ENCODE measurements at places on chromosomes 7 and 10.

DNA sequence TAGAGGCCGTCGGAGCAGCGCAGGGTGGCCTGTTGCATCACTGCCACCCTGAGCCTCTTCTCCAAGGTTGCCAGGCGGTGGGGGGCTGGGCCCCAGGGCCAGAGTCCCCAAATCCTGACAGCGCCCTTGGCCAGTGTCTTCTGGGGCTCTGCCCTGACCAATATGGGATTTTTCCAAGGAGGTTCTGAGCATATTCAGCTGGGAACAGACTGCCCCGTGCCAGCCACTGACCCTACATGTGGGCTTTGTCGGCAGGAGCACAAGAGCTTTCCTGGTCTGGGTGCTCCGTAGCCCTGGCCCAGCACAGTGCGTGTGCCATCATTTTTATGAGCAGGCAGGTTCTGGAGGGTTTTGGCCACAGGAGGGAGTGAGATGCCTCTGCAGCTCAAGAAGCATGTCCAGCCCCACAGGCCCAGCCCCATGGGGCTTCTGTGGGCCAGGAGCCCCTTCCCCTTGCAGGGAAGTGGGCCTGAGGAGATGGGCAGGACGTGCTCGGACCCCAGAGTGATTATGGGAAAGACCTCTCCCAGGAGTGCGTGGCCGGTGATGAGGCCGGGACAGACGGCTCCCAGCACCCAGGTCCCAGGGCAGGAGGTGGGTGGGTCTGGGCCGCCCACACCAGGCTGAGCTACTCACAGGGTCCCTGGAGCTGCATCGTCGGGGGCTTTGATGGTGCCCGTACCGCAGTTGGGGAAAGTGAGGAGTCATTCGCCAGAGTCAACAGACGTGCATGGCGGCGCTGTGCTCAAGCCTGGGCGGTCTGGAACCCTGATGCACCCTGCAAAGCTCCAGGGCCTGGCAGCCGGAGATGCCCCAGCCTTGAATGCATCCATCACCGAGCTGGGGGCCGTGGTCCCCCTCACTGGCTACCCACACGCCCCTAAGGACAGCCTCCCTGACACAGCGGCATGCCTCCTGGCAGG lies 66.6 kb downstream of the PWWP2B start:
- peak; percentile 61 for DNase-seq

- peak; percentile 45 for DNase-seq
Measured at GRCh38 chr7:31933481-31933880, 136.7 kb downstream of the PDE1C start.

GRCh38 chr10:102242118-102242485 lies 790 bp upstream of the PITX3 start:
- peak; percentile 52 for DNase-seq

DNA sequence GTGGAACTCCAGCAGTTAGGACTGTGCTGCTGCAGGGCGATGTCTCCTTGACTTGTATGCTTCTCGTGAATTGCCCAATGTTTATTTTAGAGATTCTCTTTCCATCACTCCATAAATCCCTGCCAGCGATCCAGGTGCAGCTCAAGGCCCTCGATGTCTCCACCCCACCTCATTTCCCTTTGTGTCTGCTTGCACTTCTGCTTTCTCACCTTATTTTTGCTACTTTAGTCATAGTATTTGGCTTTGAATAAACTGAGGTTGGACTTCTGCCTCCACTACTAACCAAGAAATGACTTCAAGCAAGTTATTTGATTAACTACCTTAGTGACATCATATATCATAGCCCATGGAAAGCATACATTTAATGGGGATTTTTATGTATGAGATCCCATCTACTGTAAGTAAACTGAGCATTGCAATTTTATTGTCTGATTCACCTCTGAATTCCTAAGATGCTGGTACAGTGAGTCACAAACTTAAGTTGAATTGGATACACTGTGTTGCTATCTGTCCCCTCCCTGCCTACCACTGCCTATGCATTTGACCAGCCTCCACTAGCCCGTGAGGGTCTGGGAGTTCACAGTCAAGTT lies 255.8 kb downstream of the ABCA13 start:
- DNase-seq, result peak; percentile 25

- no peak for DNase-seq
Measured at GRCh38 chr7:96305915-96306314, 16.0 kb downstream of the SLC25A13 start.

GRCh38 chr10:1609648-1609970 lies 127.7 kb downstream of the ADARB2 start:
- DNase-seq, result no peak

GRCh38 chr10:99172128-99172738 lies 63.4 kb downstream of the HPSE2 start:
- DNase-seq, result peak; percentile 85

DNA sequence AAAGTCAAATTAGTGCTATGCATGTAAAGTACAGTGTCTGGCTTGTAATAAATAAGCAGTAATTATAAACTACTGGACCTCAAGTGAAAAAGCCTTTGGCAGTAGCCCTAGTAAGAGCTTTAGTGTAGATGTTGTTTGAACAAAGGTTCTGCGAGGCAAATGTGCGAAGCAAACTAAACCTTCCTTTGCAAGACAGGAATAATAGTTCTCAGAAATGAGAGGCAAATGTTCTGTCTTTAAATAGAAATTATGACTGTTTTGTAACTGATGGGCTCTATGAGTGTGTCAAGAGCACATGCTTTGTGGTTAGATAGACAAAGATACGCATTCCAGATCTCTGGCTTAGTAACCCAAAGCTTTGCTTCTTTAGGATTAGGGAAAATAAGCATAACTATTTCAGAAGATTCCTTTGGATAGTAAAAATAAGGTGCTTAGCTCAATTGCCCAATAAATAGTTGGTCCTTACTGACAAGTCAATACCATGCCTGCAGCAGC lies 169.2 kb upstream of the CDC14C start:
- DNase-seq, result no peak

DNA sequence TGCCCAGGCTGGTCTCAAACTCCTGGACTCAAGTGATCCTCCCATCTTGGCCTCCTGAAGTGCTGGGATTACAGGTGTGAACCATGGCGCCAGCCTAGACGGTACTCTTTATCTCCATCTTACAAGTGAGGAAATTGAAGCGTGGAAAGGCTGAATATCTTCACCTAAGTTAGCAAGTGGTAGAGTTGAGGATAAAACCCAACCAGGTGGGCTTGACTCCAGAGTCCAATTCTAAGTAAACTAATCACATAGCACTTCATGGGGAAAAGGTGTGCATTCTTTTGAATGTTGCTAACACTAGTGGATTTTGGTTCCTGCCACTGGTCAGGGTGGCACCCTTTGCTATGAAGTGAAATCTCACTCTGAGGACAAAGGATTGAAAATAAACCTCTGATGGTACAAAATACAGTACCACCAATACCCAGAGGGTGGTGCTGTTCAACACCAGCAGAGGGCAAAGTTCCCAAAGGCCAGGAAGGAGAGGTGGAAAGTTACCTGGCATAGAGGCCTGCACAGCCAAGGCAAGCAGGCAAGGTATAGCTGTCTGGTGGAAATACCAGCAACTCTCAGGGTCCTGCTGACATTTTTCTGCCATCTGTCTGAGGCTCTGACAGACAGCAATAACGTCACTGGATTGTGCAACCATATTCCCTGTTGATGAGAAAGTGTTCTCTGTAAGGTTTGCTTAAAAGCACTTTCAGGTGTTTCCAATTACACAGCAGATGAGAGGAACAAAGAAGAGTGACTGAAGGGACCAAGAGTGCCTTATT lies 17.6 kb downstream of the ZDHHC16 start:
- peak; percentile 79 for DNase-seq

DNA sequence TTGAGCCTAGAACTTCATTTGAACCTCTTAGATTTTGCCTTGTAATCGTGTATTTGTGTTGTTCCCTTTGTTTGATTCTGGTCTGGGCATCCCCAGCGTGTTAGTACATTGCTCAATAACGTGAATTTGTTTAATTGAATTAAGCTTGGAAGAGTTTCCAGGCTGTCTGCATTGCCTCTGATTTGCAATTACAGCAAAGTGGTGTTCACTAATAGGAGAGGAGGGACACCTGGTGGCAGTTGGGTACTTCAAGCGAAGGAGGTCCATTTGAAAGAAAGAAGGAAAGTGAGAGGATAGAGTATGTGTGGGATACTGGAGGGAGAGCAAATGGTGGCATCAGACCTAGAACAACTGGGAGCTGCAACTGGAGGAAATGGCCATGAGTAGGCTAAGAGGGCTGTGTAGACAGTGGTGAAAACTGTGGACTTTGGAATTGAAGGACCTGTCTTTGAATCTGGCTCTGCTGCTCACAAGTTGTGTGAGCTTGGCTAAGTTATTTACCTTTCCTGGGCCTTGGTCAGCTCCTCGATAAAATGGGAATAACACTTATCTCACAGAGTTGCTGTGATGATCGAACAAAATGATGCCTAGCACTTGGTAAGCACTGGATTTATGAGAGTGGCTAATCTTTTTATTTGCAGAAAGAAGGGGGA lies 15.1 kb downstream of the LSMEM1 start:
- DNase-seq, result peak; percentile 72

DNA sequence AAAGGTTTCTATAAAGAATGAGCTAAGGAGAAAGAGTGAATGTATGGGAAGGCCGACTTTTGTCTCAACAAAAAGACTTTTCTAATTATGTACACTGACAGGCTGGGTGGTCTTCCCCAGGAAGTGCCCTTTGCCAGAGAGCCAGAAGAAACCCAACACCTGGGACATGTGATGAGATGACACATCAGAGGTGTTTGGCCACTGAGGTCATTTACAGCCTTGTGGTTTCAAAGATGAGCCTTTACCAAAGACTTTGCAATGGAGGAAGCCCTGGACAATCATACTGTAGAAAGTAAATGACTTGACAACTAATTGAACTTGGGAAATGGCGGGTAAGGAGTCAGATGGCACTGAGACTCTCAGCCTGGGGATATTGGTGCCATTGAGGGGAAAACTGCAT lies 3.4 kb upstream of the NRG3 start:
- no peak for DNase-seq

DNA sequence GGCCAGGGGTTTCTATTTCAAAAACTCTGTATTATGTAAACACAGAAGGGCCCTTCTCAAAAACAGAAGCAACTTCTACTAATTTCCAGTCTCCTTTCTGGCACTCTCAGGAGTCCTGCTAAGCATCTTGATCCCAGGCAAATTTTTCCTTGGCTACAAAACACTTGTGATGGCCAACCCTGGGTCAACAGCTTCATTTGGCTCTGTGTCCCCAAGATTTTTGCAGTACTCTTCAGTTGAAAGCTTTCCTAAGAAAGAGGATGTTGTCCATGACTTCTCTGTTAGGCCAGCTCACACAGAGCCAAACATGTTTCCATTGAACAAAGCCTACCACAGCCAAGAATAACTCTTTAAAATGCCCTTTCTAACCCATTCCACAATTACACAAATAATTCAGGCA lies 99.0 kb upstream of the EGR2 start:
- no peak for DNase-seq

GRCh38 chr10:5568984-5569383 lies 44.2 kb downstream of the CALML3 start:
- DNase-seq, result no peak

DNA sequence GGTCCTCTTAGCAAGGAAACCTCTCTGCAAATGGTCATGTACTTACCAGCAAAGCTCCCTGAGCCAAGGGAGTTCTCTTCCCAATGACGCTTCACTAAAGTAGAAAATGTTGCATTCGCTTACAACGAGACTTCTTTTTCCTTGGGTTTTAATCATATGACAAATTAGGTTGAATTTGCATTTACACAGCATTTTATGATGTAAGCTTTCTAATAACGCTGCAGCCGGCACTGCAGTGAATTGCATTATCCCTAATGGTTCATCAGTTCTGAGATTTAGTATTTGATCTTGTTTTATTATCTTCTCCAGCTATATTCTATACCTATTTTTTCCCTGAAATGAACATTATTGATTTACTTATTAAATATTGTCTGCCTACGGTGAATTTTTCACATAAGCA lies 339.3 kb upstream of the PFKP start:
- DNase-seq, result no peak

GRCh38 chr7:36684954-36685353 lies 39.3 kb downstream of the AOAH start:
- DNase-seq, result no peak

- peak; percentile 89 for DNase-seq
Measured at GRCh38 chr10:102455893-102456471, 4.6 kb upstream of the C10orf95 start.

DNA sequence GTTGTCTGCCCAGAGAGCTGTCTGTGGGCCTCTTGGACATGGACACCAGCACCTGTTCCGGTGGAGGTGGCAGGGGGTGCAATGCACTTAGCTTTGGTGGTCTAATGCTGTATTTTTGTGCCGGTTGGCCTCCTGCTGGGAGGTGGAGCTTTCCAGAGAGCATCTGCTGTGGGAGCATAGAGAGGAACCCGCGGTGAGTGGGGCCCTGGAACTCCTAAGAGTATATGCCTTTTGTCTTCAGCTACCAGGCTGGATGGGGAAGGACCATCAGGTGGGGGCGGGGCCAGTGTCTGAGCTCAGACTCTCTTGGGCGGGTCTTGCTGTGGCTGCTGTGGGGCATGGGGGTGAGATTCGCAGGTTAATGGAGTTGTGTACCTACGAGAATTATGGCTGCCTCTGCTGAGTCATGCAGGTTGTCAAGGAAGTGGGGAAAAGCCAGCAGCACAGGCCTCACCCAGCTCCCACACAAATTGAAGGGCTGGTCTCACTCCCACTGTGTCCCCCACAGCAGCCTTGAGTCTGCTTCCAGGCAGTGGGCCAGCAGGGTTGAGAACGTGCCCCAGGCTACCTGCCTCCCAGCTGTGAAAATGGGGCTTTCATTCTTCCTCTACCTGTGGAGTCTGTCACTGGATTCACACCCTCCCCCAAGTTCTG lies 29.0 kb downstream of the JAKMIP3 start:
- no peak for DNase-seq

- DNase-seq, result no peak
Measured at GRCh38 chr7:140192620-140193019, 15.8 kb upstream of the KDM7A start.

- peak; percentile 63 for DNase-seq
Measured at GRCh38 chr10:87818505-87819288, 671 bp upstream of the ATAD1 start.

DNA sequence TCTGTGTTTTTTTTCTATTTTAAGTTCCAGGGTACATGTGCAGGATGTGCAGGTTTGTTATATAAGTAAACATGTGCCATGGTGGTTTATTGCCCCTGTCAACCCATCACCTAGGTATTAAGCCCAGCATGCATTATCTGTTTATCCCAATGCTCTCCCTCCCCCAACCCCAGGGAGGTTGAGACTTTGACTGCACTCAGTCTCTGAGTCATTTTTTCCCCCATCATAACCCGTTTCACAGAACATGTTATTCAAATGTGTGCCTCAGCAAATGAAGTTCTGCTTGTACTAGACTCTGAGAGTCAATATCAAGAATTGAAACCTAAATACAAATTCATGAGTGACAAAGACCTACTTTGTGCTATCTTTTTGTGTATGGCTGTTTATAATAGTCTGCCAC lies 70.0 kb upstream of the CYP26C1 start:
- peak; percentile 35 for DNase-seq

GRCh38 chr7:134844200-134844599 lies 64.8 kb downstream of the CALD1 start:
- no peak for DNase-seq

Measured in GM23248 (cell line).